ENCODE measurements at places on chromosomes 3 and 15.

GRCh38 chr3:101784855-101785613 lies 6.0 kb downstream of the NXPE3 start:
- DNase-seq: no peak

DNA sequence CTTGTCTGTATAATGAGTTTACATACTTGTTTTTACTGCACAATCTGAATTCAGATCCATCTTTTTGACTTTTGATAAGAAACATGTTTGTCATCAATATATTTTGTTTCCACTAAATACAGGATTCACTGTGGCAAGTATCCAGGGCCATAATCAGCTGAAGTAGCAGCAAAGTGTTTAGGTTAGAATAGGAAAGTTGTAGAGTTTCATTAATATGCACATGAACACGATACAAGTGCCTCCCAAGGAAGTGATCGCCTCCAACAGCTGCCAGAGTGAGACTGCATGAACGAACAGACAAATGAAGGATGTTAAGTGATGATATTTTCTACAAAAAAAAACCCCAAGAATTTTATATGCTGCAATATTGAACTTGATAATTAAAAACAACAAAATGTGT lies 204.3 kb downstream of the TBL1XR1 start:
- no peak for DNase-seq

DNA sequence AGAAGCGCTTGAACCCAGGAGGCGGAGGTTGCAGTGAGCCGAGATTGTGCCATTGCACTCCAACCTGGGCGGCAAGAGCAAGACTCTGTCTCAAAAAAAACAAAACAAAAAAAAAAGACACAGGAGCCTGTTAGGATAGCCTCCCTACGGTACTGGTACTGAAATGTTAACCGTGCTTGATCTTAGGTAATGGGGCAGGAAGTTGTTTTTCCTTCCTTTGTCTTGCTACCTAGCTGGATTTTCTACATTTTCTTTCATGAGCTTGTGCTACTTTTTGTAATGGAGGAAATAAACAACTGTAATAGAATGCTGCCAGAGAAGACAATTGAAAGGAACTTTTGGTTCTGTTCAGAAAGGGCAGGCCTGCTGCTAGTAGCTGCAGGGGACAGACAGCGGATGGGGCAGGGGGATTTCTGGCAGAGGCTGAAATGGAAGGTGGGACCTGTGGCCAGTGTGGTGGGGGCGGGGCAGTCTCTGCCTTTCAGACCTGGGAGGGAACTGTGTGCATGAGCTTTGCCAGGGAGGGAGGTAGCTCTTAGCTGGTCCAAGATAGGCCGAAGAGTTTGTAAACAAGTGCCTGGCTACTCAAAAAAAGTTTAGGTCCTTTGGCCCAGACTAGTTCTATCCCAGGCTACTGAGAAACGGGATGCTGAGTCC lies 49.0 kb upstream of the SEMA4B start:
- no peak for DNase-seq

GRCh38 chr3:2554656-2555055 lies 456.0 kb downstream of the CNTN4 start:
- no peak for DNase-seq

GRCh38 chr3:88595026-88595425 lies 445.3 kb downstream of the C3orf38 start:
- DNase-seq: no peak

DNA sequence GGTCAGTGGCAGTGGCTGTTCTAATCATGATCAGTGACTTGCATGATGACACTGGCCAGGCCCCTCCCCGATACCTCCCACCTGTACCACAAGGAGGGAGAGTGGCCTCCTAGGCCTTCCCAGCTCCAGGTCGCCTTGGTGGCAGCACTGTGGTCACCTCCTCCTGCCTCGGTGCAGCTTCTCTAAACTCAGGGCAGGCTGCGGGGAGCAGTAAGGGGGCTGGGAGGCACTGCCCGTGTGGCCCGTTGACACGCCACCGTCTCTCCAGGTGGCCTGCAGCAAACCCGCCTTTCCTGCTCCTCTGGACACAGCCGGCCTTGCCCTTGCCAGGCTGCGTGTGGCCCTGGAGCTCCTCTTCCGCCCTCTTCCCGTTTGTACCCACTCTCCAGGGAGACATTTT lies 184.1 kb downstream of the XXYLT1 start:
- no peak for DNase-seq

- no peak for DNase-seq
These were observed 427.5 kb downstream of the VGLL3 start for GRCh38 chr3:86563400-86563970.

DNA sequence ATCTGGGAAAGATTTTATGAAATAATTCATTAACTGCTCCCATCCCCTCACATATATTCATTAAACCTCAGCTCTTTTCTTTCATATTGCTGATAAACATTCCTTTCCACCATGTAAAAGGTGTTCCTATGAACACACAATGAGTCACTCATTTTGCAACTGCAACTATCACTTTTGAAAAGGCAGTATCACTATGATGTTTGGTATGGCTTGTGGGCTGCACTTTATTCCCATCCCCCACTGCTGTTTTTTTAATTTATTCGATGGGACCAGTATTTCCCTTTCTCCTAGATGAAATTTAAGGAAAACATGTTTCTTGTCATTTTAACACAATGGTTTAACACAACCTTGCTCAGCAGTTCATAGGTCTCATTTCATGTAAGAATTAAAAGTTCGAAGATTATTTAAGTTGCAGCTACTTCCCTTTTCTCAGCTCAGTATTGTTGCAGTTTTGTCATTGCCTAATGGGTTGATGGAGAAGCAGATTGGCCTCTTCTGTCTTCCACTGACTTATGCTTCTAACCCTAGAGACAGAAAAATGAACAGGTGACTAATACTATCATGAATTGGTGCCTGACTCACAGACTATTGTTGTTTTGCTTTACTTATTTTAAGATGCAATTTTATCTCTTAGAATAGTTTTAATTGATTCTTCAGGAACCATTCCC lies 280.3 kb downstream of the ZPLD1 start:
- no peak for DNase-seq

- DNase-seq: no peak
These were observed 436.9 kb downstream of the FOXP1 start for GRCh38 chr3:71146673-71147072.

DNA sequence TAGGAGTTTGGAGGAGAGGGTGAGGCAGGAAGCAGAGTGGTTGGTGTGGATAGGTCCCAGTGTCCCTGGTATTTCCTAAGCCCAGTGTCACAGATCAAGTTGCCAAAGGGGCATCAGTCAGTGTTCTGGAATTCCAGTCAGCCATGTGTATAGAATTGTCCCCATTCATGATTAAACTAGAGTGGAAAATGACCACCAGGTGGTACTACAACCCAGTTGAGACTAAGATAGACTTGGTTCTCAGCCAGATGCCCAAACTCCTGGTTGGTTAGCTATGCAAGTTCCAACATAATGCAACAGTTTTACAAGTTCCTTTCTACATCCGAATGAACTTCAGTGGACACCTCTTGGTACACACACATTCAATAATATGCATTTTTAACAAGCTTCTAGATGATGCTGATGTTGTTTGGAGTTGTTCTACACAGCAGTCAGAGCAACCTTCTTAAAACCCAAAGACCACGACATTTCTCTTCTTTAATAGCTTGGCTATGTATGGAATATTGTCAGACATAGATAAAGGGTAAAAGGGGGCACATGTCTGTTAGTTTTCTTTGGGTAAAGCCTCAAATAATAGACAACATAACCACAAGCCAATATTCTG lies 8.4 kb upstream of the ATR start:
- no peak for DNase-seq

DNA sequence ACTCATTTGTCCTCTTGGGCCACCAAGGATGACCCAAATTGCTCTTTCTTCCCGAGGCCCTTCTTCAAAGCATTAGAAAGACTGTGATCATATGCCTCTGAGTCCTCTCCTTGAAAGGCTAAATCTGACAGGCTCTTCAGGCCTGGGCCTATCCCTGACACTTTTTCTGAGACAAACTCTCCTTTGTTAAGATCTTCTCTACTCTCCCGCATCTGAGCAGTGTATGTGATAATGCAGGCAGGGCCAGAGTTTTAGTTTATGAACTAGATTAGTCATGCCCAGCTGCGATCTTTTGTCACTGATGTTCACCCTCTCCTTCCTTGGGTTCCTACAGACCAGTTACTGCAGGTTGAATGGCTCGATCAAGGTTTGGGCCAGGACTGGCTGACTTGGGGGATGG lies 39.2 kb downstream of the MASP1 start:
- no peak for DNase-seq

- no peak for DNase-seq
These were observed 16.0 kb upstream of the KLF15 start for GRCh38 chr3:126373146-126373613.

DNA sequence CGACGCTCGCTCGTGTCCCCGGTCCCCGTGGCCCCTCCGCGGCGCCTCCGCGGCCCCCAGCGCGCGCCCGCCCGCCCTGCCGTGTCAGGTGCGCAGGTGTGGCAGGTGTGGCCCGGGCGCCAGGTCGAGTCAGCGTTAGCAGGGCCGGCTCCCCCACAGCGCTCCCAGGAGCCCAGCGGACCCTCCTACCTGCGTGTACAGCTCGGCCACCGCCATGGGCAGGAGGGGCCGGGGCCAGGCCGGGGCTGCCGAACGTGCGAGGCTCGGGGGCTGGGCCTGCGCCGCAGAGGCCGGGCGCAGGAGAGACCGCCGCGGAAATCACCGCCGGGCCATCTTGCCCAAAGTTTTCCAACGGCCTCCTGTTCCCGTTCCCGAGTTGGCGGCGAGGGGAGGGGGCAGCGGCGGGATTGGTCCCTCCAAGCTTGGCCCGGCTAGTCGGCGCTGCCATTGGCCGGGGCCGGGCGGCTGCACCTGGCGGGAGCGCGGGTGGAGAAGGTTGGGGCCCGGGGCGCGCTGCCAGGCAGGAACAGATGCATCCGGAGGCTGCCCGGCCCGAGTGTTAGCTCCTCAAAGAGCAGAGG lies at the start of gene MYO5C:
Gene MYO5C, minus strand, starts transcription at position 384 of the 581 bp plus-strand sequence. Its CDS starts 168 bp downstream, at position 216.
- DNase-seq: peak; percentile 45

DNA sequence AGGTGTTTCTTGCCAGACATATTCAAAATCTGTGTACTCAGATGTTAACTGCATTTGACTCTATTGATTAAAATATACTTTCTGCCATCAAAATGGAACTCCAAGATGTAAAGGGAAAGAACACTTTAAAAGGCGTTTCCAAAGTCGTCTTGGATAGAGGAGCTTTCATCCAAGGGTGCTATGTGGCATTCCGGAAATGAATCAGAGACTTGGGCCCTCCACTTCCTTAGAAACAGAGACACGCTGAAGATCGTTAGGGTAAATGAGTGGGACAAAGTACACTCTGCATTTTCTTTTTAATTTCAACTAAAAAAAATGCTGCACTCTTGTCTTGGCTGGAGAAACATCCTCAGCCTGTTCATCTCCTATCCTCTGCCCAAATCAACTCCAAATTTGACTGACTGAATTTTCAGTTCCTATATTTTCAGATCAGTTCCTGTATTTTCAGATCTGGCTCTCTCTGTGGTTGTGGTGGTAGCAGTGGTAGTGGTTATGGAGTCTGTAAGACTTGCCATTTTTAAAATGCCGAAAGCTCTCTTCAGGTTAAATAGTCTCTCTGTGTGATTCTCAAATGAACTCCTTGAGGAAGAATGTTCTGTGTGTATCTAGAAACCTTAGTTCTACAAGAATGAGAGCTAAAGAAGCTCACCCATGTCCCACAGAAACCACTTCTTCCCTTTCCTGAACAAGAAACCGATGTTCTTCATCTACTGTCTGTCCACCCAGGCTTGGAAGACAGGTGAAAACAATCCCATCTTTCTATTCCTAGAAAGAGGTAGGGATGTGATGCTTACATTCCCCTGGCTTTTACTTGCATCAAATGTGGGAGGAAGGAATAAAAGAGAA lies 156.8 kb upstream of the ICE2 start:
- no peak for DNase-seq

- no peak for DNase-seq
These were observed 66.9 kb upstream of the CSPG5 start for GRCh38 chr3:47645551-47645950.

DNA sequence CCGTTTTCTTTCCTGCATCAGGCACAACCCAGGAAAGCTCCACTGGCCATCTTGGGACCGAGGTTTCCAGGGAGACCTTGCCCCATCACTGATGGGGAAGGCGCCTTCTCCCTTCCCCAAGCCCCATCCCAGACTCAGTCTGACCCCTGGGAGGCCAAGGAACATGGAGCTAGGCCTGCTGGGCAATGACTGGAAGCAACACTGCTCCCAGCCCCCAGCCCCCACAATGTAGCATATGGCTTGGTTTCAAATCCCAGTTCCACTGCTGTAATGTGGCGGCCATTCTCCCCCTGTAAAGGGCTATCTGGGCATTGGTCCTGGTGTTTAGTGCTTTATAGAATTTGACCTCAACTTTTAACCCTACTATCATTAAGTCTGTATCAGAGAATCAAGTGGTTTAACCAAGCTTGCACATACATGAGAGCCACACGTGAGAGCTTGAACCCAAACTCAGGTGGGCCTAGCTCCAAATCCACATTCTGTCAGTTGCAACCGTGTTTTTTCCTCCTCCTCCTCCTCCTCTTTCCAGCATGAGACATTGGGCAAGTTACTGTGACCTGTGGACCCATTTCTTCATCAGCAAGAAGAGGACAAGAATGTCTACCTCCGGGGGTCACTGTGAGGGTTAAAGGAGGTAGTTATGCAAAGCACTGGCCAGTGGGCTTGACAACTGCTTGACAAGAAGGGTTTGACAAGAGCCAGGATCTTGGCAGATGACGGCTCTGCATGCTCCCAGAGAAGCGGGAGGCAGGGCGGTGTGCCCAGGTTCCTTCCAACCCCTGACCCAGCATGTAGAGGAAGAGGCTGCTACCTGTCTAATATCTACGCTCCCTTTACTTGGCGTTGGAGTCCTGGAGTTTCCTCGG lies 37.4 kb downstream of the KLHL25 start:
- DNase-seq: no peak

DNA sequence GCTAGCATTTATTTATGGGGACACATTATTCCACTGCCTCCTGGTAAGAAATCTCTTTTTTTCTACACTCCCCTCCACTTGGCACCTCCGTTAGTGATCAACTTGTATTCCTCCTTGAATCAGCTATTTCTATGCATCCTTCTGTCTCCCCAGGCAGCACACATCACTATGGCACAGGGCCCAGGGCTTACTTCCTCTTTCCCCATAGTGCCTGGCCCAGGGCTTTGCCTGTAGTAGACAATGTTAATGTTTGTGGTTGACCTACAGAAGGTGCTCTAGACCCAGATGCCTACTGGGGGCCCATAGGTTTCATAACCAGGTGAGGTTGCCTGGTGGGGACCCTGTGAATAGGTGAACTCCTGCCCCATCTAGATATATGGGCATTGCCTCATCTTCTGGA lies 44.9 kb downstream of the EPHB1 start:
- DNase-seq: no peak

DNA sequence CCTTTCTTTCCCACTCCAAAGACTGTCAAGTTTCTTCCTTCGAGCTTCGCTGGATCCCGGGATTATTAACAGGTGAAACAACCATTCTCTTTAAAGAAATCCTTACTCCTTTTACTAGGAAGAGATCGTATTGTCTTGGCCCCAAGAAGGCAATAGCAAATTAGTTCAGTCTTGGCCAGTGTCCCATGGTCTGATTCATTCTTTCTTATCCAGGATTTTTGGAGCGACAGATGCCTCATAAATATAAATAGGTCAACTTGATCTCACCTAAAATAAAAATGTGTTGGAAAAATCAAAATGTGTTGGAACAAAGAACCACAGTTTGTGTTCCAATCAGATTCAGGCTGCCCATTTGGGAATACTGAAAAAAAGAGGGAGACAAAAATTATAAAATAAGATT lies 140.1 kb upstream of the TMEM108 start:
- no peak for DNase-seq
